Activated T-cell treated with anti-CD3 and anti-CD28 coated beads, Interleukin-2, amount 50 U/mL, for 72 hours (primary cell): ENCODE measurements at places on chromosomes 12 and 14. TPM values are rescaled to one million over a fixed set of nuclear protein-coding genes. Genes with fewer than 3 reads are reported as not detected.

DNA sequence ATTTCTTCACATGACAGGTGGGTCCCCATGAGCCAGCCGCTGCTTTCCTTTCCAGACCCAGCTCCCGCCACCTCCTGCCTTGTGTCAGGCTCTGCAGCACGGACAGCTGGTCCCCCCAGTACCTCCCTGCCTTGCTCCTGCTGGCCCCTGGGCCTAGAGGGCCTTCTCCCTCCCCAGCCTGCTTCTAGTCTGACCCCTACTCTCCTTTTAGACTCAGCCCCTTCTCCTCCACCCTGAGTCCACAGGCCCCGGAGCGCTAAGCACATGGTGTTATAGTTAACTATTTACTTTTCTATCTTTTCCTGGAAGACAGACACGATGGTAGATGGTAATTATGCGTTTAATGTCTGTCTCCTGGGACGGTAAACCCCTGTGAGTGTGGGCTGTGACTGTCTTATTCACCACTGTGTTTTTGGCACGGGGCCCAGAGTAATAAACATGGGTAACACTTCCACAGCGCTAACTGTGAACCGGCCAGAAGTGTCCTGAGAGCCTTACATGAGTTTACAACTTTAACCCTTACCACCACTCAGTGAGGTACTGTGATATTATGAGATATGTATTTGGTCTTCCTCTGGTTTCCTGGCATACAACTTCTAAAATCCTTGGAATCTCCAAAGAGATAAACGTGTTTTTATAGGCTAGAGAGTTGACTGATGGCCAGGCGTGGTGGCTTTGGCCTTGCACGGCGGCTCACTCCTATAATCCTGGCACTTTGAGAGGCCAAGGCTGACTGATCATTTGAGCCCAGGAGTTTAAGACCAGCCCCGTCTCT, 41.2 kb downstream of the DGLUCY start:
- DNase-seq: no peak

DNA sequence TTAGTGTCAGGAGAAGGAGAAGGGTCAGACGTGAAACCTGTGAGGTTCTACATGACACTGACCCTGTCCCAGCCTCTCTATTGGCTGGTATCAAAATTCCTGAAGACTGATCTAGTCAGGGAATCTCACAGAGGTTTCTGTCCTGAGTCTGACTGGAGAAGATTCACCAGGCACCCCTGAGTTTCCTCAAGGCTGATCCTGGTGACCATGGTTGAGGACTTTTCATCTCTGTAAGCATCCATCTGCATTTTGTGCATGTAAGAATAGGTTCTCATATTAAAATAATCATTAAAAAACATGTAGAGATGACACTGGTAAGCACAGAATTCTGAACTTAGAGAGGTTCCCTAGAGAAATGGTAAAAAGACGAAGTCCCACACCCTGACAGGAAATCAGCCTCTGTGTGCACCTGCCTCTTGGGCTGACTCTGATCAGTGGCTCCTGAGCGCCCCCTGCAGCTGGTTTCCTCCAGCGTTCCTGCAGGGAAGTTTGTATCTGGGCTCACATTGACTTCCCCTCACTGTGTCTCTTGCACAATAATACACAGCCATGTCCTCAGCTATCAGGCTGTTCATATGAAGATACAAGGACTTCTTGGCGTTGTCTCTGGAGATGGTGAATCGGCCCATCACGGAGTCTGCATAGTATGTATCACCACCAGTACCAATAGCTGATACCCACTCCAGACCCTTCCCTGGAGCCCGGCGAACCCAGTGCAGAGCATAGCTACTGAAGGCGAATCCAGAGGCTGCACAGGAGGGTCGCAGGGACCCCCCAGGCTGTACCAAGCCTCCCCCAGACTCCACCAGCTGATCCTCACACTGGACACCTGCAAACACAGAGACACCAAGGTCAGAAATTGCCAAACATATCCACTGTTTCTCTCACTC, 991.9 kb downstream of the TMEM121 start:
- DNase-seq: peak; percentile 80

- DNase-seq: no peak
Observed at GRCh38 chr12:75628916-75629315, 117.5 kb upstream of the KRR1 start.

ITPR2 gene
- 44.3 TPM for total RNA-seq

RPGRIP1 gene
- total RNA-seq: not detected

GRCh38 chr12:72203764-72204335, 68.3 kb upstream of the TRHDE start:
- no peak for DNase-seq

KSR2 gene
- 0.17 TPM for total RNA-seq

DNA sequence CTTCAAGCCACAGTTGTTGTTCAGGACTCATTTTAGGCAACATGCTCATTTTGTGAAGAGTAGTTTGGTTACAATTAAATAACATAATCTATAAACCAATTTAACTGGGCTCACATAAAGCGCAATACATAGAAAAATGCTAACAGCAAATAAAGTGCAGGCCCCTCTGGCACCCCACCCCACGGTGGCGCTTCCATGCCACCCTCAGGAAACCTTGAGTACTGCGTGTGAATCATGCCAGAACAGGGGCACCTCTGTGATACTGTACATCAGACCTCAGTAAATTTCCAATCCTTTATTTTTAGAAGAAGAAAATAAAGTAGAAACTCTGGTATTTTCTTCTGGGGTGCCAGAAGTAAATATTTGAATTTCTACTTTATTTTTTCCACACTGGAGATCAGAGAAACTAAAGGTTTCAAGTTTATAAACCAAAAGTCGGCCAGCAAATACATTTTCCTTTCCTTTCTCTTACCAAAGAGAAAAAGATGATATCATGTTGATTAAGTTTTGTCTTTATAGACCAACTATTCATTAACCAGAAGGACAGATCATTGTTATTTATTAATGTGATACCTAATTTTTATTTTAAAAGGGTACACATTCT, 316.8 kb downstream of the PAWR start:
- peak; percentile 19 for DNase-seq

GRCh38 chr12:20212658-20213555, 155.4 kb upstream of the PDE3A start:
- no peak for DNase-seq

IL22 gene
- total RNA-seq: 0.89 TPM

GRCh38 chr12:56146492-56147460, 5.6 kb upstream of the MYL6B start:
- DNase-seq: no peak

- DNase-seq: no peak
Observed at GRCh38 chr14:65095633-65096205, 6.6 kb downstream of the MAX start.

DNA sequence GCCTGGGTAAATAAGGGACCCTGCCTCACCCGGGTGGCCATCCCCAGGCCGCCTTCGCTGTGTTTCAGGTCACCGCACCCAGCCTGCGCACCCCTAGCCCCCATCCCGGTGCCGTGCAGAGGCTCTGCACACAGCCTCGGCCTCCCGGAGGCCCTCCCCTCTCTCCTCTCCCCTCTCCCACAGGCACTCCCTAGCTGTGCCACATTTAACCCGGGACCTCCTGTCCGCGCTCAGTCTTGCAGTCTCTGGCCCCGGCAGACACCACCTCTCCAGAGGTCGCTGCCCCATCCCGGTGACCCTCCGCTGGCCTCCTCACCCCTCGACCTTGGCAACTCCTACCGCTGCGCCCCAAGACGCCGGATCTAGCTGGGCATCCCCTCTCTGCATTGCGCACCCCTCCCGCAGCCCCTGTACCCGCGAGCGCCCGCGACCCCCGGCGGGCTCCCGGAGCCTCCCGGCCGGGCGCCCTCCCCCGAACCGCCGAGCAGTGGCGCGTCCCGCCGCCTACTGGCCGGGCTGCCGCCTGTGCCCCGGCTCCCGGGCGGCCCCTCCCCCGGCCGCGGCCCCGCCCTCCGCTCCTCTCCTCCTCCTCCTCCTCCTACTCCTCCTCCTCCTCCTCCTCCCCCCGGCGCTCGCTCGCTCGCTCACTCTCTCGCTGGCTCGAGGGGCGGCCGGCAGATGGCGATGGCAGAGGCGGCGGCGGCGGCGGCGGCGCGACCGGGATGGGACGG, 120.7 kb downstream of the AACS start:
- peak; percentile 59 for DNase-seq

DNA sequence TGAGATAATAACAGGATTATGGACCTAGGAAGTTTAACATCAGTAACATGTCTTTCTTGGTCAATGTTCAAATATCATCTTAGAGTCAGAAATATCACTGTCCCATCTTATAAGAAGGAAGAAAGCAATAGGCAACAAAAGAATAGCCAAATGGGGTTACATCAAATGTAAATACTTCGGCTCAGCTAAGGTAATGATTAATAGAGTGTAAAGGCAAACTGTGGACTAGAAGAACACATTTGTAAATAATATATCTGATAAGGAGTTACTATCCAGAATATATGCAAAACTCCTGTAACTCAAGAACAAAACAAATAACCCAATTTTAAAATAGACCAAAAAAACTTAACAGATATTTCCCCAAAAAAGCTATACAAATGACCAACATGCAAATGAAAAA, 630.3 kb downstream of the RPS29 start:
- DNase-seq: no peak

MRPL52 gene
- 76.9 TPM for total RNA-seq

GRCh38 chr14:94670692-94671285, 58.6 kb downstream of the SERPINA3 start:
- no peak for DNase-seq

GRCh38 chr12:94152292-94153078, 4.1 kb downstream of the PLXNC1 start:
- no peak for DNase-seq

DNA sequence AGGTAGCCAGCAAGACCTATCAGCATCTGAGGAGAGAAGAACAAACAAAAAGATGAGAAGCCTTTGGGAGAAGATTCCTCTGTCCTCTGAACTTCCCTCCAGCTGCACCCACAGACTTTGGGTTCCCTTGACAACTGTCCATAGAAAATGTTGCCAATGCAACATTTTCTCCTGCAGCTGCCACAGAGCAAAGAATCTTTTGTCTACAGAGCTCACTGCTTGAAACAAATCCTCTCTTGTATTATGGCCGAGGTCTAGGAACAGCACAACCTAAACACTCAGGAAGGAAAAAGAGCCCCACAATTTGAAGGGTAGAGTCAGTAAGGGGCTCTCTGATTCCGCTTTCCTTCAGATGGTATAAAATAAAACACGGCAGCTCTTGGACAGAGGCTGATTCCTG, 14.3 kb downstream of the POMT2 start:
- DNase-seq: no peak

GRCh38 chr12:102848832-102849231, 68.2 kb downstream of the PAH start:
- no peak for DNase-seq

KCNH3 gene
- 1.7 TPM for total RNA-seq

DNA sequence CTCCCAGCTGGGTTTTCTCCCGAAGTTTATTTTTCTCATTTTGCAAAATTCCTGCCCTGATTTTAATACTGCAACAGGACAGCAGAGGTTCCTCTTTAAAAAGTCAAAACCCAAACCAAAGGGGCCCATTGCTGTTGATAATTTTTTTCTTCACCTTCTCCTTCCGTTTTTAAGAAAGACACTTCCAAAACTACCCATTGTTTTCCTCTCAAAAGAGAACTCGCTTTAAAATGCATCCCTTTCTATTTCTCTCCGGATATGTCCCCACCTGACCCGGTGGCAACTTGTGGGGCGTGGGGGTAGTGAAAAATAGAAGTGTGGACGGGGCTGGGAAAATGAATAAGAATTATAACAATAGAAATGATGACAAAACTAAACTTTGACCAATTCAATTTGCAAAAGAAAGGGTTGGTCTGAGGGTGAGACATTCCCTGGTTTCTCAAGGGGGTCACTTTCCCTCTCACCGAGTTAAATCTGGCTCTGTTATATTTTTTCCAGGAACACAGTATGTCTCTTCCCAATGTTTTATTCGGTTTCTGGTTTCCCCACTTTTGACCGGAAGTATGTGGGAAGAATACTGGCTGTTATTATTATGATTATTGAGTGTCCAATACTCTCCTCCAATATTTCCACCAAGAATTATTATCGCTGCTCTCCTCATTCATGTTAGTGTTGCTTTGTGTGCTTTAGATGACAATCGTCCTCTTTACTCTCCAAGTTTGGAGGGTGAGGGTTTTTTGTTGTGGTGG, 4.1 kb upstream of the TBX5 start:
- DNase-seq: no peak

DNA sequence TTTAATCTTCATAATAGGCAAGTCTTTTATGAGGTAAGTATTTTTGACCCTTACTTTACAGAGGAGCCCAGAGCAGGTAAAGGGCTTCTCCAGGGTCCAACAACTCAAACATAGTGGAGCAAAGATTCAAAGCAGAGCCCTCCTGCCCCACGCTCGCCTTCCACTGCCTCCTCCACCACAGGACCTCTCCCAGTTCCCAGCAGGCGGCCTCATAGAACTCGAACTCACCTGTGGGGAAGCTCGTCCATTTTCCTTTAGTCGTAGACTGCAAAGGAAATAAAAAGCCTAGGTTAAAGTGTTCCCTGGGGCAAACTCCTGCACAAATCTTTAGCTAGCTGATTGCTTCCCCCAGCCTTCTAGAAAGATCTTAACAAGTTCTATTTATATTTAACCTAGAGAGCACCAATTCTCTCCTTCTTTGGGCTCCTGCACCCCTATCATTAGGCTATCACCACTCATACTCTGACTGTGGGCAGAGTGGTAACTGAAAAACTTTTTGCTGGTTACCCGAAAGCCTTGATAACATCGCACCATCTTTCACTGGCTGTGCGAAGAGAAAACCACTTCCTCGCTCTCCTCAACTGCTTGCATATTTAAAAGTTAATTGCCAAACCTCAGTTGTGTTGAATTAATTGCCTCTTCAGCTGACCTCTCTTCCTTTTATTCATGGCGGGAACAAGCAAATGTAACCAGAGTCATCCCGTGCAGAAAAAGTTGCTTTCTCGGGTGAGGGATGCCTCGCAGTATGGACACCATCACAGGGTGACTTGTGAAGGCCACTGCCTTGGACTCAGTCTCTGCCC, 299.6 kb downstream of the DPF3 start:
- peak; percentile 40 for DNase-seq

GRCh38 chr14:104144453-104144790, 6.0 kb downstream of the KIF26A start:
- no peak for DNase-seq

- DNase-seq: no peak
Observed at GRCh38 chr12:132074216-132074615, 69.9 kb downstream of the DDX51 start.

SLC25A47 gene
- total RNA-seq: not detected

GRCh38 chr12:81147292-81147919, 69.5 kb downstream of the ACSS3 start:
- DNase-seq: no peak

- no peak for DNase-seq
Observed at GRCh38 chr12:78096909-78097597, 266.4 kb downstream of the NAV3 start.

GRCh38 chr14:68408680-68409079, 384.2 kb downstream of the ZFP36L1 start:
- DNase-seq: no peak

DNA sequence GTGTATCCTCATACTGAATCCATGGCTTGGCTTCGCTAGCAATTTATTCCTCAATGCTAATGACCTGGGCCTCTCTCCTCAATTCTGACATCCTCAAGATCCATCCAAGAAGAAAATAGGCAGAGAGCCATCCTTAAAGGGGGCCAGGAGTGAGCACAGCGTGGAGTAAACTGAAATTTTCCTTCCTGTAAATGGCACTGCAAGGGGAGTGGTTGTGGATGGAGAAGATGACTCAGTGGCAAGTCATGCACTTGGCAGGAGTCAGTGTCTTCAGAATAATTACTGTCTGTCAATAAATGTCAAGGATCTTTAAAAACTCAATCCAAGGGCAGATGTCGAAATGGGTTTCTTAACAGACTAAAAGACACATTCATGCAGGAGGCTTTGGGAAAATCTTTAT, 88.0 kb upstream of the TMEM132C start:
- no peak for DNase-seq

- no peak for DNase-seq
Observed at GRCh38 chr12:94770791-94771190, 120.4 kb upstream of the TMCC3 start.
